H4 (cell line): ENCODE measurements at places on chromosomes 6 and 20. TPM values are rescaled to one million over a fixed set of nuclear protein-coding genes. Genes with fewer than 3 reads are reported as not detected.

DNA sequence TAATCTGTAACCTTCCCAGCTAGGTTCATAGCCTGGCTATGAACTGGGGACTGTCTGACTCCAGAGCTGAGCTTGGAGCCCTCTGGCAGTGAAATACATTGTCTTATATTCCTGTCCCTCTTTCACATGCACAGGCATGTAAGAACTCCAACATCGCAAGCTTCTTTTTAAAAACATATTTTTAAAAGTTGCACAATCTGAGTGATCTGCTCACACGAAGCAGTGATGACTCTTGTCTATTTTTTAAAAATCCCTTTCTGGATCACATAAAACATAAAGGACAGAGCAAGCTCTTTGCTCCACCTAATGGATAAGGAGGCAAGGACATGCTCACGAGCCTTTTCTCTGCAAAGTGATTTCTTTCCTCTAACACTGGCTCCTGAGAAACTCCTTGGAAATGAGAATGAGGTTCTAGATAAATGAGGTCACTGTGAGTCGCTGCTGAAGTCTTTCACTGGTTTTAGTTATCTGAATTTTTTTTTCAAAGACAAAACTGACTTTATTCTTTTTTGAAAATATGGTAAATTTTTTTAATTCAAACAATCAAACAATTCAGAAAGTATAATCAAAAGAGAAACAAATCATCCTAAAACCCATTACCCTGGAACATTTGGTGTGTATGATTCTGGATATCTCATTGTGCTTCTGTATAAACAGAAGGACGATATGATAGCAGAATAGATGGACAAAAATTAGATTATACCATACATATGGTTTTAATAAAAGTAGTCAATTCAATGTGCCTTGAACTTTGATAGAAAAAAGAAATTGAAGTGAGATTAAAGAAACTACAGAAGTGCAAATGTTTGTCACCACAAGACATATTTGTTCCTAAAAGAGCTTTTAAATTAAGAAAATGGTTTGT is 30.8 kb downstream of the IL20RA start:
- peak; percentile 17 for DNase-seq

DNA sequence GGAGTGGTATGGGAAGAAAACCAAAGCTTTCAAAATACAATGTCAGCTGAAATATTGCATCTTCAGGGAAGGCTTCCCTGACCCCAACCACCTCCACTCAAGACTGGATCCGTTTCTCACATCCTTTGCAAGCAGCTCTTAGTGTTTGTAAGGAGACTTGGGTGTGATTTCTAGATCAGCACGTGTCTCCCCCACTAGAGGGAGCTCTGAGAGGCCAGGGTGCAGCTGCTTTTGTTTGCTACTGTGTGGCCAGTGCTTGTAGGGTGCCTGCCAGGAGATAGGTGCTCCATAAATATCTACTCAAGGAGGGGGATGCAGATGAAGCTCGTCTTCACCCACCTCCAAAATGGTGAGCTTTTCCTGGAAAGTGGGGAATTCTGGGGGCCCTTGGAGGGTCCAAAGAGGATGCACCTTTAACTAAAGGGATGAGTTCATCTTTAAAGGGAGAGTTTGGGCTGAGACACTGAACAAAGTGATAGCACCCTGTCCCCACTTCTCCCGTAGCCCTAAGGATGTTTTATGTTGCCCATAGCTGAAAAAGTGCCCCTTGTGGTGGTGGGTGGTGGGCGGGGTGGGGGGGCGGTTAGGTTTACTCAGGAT is 52.6 kb upstream of the MAFB start:
- no peak for DNase-seq

GRCh38 chr6:135185483-135185882 is 4.4 kb downstream of the MYB start:
- no peak for DNase-seq

DNA sequence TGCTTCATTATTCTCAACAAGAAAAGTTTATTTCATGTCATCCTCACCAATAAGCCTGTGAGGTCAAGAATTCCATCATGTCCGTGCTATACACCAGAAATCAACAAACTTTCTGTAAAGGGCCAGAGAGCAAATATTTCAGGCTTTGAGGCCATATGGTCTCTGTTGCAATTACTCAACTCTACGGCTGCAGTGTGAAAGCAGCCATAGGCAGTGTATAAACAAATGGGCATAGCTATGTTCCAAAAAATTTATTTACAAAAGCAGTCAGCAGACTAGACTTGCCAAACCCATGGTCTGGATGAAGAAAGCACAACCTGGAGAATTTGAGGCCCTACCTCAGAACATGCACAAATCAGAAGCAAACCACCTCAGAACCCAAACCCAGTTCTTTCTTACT is 118.5 kb downstream of the PCSK2 start:
- no peak for DNase-seq

- DNase-seq, result no peak
Observed at GRCh38 chr20:35767683-35768481, 3.9 kb upstream of the PHF20 start.

DNA sequence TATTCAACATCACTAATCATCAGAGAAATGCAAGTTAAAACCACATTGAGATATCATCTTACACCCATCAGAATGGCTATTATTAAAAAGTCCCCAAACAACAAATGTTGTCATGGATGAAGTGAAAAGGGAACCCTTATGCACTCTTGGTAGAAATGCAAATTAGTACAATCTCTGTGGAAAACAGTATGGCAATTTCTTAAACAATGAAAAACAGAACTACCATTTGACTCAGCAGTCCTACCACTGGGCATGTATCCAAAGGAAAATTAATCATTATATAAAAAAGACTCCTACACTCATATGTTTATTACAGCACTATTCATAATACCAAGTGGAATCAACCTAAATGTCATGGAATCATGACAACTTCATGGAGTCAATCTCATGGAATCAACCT is 611.3 kb upstream of the GJE1 start:
- no peak for DNase-seq

Gene PIM1
- 9.2 and 12.3 TPM in 2 replicates for total RNA-seq
